ENCODE measurements at places on chromosomes 3 and 15.

- H3K27ac ChIP-seq: no peak overlapping the region
- no peak overlapping the region for H3K4me3 ChIP-seq
- peaks cover 2% of the 10 kb centered on the region for H3K27me3 ChIP-seq
- no peaks in the 10 kb centered on the region for H3K4me1 ChIP-seq
- H3K36me3 ChIP-seq: no peaks in the 10 kb centered on the region
- DNase-seq: no peak
Observed at GRCh38 chr3:167996514-167996913, 99.2 kb downstream of the GOLIM4 start.

- H3K27me3 ChIP-seq: no peaks in the 10 kb centered on the region
- DNase-seq: no peak
- no peak overlapping the region for H3K27ac ChIP-seq
Observed at GRCh38 chr3:163056874-163057497, 1560.4 kb downstream of the OTOL1 start.

DNA sequence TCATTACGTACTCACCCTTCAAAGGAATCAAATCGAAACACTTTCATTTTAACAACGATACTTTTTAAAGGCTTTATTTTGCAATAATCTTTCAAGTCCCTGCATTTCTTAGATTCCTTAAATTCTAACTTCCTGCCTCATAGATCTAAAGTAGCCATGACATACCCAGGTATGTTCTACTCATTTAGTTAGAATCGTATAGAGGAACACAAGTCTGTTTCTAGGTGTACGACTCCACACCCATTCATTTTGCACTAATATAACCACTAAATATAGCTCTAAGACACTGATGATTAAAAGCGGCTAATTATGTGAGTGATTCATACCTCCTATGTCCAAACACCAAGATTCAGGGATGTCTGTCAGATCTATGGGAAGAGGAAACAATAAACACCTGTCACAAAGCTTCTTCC is 1.3 kb downstream of the ATP13A3 start:
- no peak for DNase-seq
- peak overlapping the region; percentile 95 for H3K27ac ChIP-seq
- peaks cover 65% of the 10 kb centered on the region for H3K4me1 ChIP-seq
- peaks cover 1% of the 10 kb centered on the region for H3K27me3 ChIP-seq
- peak overlapping the region; percentile 96 for H3K4me3 ChIP-seq
- H3K36me3 ChIP-seq: peaks cover 39% of the 10 kb centered on the region

DNA sequence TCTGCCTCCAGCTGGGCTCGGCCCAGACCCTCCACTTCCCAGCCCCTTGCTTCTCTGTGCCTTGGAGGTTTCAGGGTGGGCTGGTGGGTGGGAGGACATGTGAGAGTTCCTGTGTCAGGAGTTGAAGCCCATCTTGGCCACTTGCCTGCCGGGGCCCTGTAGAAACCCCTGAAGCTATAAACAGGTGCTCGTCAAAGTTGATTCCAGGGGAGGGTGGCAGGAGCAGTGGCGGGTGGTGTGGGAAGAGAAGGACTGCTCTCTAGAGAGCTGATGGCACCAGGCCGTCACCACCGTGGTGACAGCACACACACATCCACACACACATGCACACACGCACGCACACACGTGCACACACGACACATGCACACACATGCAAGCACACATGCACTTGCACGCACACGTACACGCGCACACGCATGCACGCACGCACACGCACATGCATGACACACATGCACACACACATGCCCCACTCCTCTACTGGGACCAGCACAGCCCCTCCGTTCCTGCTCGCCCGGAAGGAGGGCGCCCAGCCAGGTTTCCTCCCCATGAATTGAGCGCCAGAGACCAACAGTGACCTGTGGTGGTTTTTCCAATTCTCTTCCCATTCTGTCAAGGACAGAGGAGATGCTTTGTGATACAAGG is 56.3 kb upstream of the CGNL1 start:
- no peak overlapping the region for H3K27ac ChIP-seq
- no peaks in the 10 kb centered on the region for H3K4me1 ChIP-seq
- no peak for DNase-seq
- H3K27me3 ChIP-seq: peaks cover 5% of the 10 kb centered on the region
- no peaks in the 10 kb centered on the region for H3K36me3 ChIP-seq

DNA sequence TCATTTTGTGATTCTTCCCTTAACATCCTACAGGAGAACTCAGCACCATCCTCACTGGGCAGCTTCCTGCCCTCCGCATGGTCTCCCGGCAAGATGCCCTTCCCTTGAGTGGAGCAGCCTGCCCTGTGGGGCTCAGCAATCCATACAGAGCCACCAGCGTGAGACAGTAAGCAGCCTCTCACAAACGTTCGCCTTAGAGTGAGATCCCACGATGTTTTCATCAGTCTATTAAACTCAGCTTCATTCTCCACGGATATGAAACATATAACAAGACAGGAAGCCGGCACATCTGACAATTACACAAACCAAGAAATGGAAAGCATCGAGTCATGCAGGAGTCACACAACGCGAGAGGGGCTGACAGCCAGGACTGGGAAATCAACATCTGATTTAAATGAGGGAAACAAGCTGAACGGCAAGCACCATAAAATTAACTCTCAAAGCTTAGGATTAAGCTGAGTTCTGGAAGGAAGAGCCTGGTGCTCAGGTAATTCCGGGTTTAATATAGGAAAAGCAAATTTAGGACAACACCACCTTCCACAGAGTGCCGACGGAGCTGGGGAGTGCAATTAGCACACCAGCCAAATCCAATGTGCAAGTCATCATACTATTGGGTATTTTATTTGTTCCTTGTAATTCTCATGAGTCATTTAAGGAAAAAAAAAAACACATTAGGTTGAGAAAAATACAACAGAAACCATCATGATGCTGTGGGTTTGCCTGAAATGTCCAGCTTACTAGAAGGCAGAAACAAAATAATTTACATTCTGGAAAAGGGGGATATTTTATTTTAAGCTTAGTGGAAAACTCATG is 272.0 kb downstream of the OCA2 start:
- no peak overlapping the region for H3K27ac ChIP-seq
- H3K27me3 ChIP-seq: no peaks in the 10 kb centered on the region
- H3K4me1 ChIP-seq: no peaks in the 10 kb centered on the region

- DNase-seq: no peak
- no peaks in the 10 kb centered on the region for H3K27me3 ChIP-seq
- no peak overlapping the region for H3K4me3 ChIP-seq
- peaks cover 42% of the 10 kb centered on the region for H3K36me3 ChIP-seq
- peaks cover 51% of the 10 kb centered on the region for H3K4me1 ChIP-seq
- no peak overlapping the region for H3K27ac ChIP-seq
Observed at GRCh38 chr3:122580470-122580869, 3.0 kb downstream of the PARP15 start.

GRCh38 chr3:14699643-14700042 is 24.7 kb downstream of the C3orf20 start:
- no peak overlapping the region for H3K4me3 ChIP-seq
- H3K27ac ChIP-seq: no peak overlapping the region
- peaks cover 5% of the 10 kb centered on the region for H3K36me3 ChIP-seq
- H3K4me1 ChIP-seq: no peaks in the 10 kb centered on the region

DNA sequence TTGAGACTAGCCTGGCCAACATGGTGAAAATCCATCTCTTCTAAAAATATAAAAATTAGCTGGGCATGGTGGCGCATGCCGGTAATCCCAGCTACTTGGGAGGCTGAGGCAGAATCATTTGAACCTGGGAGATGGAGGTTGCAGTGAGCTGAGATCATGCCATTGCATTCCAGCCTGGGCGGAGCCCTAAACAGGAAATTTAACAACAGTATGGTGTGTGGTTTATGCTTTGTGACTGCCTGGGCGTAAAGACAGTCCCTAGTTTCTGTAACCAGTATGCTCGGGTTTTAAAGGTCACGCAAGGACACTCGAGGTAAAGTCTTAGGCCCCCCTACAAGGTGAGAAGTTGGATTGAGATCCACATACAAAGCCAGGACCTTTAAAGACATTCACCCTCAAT is 43.3 kb downstream of the USP50 start:
- H3K4me3 ChIP-seq: no peak overlapping the region
- H3K27ac ChIP-seq: no peak overlapping the region
- peaks cover 11% of the 10 kb centered on the region for H3K4me1 ChIP-seq
- H3K36me3 ChIP-seq: peaks cover 27% of the 10 kb centered on the region
- H3K27me3 ChIP-seq: no peaks in the 10 kb centered on the region
- no peak for DNase-seq

DNA sequence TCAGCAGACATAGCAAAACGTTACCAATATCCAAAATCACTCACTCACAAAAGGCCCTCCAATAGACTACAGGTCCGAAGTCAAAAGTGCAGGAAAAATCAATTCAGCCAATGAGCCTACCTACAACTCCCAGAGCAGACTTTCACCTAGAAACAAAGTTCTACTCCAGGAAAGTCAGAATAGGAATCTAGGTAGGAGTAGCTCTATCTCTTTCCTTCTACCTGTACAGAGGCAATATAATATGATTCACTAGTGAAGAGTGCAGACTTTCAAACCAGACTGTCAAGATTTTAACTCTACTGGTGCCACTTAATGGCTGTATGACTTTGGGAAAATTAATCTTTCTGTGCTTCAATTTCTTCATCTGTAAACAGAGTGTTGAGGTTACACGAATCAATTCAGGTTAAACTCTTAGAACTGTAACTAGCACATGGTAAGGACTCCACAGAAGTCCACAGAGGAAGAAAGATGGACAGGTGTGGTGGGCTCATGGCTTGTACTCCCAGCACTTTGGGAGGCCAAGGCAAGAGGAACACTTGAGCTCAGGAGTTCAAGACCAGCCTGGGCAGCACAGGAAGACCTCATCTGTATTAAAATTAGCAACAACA is 9.4 kb downstream of the DCUN1D1 start:
- peaks cover 11% of the 10 kb centered on the region for H3K36me3 ChIP-seq
- H3K27me3 ChIP-seq: no peaks in the 10 kb centered on the region
- DNase-seq: no peak
- H3K4me3 ChIP-seq: no peak overlapping the region
- H3K27ac ChIP-seq: peak overlapping the region; percentile 13
- peaks cover 51% of the 10 kb centered on the region for H3K4me1 ChIP-seq

- H3K4me3 ChIP-seq: no peak overlapping the region
- H3K27ac ChIP-seq: no peak overlapping the region
- H3K36me3 ChIP-seq: no peaks in the 10 kb centered on the region
- no peaks in the 10 kb centered on the region for H3K4me1 ChIP-seq
- peaks cover 2% of the 10 kb centered on the region for H3K27me3 ChIP-seq
Observed at GRCh38 chr15:71252044-71252739, 136.9 kb downstream of the THSD4 start.

- H3K27me3 ChIP-seq: peaks cover 2% of the 10 kb centered on the region
- no peak for DNase-seq
- peak overlapping the region; percentile 92 for H3K27ac ChIP-seq
- peaks cover 7% of the 10 kb centered on the region for H3K36me3 ChIP-seq
Observed at GRCh38 chr15:75107516-75107907, 84.1 kb downstream of the PPCDC start.

- DNase-seq: no peak
- H3K4me1 ChIP-seq: no peaks in the 10 kb centered on the region
- peak overlapping the region; percentile 4 for H3K27ac ChIP-seq
- peaks cover 15% of the 10 kb centered on the region for H3K27me3 ChIP-seq
Observed at GRCh38 chr3:12307136-12307535, 18.3 kb downstream of the PPARG start.

DNA sequence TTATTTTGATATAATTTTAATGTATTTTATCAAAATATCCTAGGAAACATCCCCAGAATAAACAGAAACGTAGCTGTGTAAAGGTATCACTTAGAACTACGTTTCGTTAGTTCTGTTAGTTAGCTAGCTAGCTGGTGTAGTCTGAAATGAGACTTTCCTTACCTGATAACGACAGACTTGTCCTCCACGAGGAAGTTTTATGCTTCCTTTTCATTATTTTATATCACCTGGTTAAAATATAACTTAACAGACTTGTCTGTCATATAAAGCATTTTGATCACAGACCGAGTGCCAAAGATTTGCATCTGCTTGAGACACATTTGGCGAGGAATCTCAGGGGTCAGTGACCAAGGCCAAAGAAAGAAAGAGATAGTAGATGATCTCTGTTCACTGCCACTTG is 829.5 kb downstream of the VGLL3 start:
- no peaks in the 10 kb centered on the region for H3K27me3 ChIP-seq
- DNase-seq: no peak
- H3K27ac ChIP-seq: no peak overlapping the region
- no peaks in the 10 kb centered on the region for H3K36me3 ChIP-seq
- H3K4me1 ChIP-seq: no peaks in the 10 kb centered on the region

DNA sequence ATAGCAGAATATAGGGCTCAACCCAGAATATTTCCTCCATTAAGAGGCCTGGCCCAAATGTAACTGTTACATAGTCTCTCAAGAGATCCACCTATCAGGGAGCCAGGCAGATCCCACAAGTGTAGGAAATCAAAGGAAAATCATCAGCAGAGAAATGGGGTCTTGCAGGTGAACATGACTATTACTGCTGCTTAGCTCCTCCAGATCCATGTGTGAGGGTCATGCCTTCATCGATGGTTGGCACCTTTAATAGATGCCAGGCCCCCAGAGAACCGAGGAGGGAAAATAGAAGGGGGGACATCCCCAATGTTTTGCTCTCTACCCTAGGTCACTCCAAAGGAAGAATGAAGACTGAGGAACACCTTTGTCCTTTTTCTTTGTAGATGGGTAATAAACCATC is 1029.9 kb upstream of the CADM2 start:
- H3K36me3 ChIP-seq: no peaks in the 10 kb centered on the region
- DNase-seq: no peak
- no peak overlapping the region for H3K4me3 ChIP-seq
- no peaks in the 10 kb centered on the region for H3K27me3 ChIP-seq
- no peak overlapping the region for H3K27ac ChIP-seq

- DNase-seq: no peak
- H3K27me3 ChIP-seq: no peaks in the 10 kb centered on the region
- H3K4me1 ChIP-seq: peaks cover 33% of the 10 kb centered on the region
- peak overlapping the region; percentile 82 for H3K4me3 ChIP-seq
- peaks cover 16% of the 10 kb centered on the region for H3K36me3 ChIP-seq
Observed at GRCh38 chr15:56917652-56918045, 795 bp upstream of the TCF12 start.

DNA sequence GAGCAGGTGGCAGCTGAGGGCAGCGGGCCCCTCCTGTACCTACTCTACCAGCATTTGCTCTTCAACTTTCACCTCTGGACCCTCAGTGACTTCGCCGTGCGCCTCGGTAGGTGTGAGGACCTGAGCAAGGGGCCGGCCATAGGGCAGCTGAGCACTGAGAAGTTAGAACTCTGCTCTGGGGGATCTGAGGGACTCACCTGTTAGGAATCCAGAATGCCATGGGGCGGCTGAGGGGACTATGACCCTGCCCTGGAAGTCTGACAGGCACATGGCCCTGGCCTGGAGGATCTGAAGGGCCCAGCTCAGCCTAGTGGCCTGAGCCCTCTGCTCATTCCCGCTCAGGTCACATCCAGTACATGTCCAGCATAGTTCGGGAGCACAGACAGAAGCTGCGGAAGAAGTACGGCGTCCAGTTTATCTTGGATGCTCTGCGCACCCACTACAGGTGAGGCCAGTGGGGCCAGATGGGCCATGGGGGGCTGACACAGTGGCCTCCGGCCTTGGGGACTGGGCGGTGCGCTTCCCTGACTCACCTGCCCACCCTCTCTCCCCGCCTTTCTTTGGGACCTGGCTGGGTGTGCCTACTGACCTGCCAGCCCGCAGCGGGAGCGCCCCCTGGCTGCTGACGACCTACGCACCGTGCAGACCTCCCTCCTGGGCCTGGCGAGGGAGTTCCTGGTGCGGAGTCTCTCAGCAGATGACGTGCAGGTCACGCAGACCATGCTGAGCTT is 18.8 kb downstream of the NBEAL2 start:
- no peaks in the 10 kb centered on the region for H3K27me3 ChIP-seq
- no peak overlapping the region for H3K27ac ChIP-seq
- H3K4me3 ChIP-seq: no peak overlapping the region
- peaks cover 7% of the 10 kb centered on the region for H3K4me1 ChIP-seq
- peak; percentile 47 for DNase-seq
- peaks cover 23% of the 10 kb centered on the region for H3K36me3 ChIP-seq

- H3K36me3 ChIP-seq: peaks cover 35% of the 10 kb centered on the region
- H3K4me1 ChIP-seq: peaks cover 16% of the 10 kb centered on the region
- DNase-seq: no peak
- H3K27ac ChIP-seq: no peak overlapping the region
- H3K4me3 ChIP-seq: no peak overlapping the region
- H3K27me3 ChIP-seq: no peaks in the 10 kb centered on the region
Observed at GRCh38 chr15:41914411-41914810, 20.6 kb upstream of the SPTBN5 start.

Data from activated T-helper 1 cell treated with anti-CD3 and anti-CD28 coated beads, Interleukin-12 subunit alpha, Interleukin-12 subunit beta, Interleukin-2, Interleukin-4 antibody, amounts not matched to agents 30 ng/mL and 10 ng/mL and 1 ng/mL, durations not matched to agents 14 hours and 24 hours and 36 hours (primary cell).